Brain (organoid and tissue), 16 donors: ENCODE measurements at places on chromosomes 11 and 22.
A peak's percentile ranks its signal among the peaks of the same experiment; 100 is the strongest.

- DNase-seq = no peak
Measured at GRCh38 chr11:2599561-2600189, 100.1 kb downstream of the KCNQ1OT1 start.

- DNase-seq = peak; percentile 84
Measured at GRCh38 chr11:68328374-68329091, 16.1 kb downstream of the LRP5 start.

DNA sequence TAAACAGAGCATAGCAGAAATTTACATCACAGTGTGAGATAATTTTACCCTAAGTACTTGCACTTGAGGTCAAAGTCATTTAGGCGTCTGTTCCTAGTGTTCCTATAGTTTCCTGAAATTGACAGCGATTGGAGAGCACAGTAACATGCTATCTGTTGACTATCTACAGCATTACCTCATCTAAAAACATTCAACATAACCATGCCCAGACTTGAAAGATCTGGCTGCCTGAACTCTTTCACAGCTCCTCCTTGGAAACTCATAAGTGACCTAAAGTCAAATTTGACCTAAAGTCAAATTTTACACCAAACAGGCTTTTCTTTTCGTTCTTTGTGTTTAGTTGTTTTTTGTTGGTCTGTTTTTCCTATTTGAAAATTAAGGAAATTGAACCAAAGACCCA is 233.8 kb upstream of the UBASH3B start:
- DNase-seq = no peak

- no peak for DNase-seq
Measured at GRCh38 chr11:113269096-113269495, 45.3 kb upstream of the TTC12 start.

- DNase-seq = no peak
Measured at GRCh38 chr11:77636731-77637344, 756 bp downstream of the CLNS1A start.

- DNase-seq = peak; percentile 14
Measured at GRCh38 chr11:111460856-111461255, 51.3 kb downstream of the BTG4 start.

GRCh38 chr11:8715501-8715900 is 32.9 kb downstream of the RPL27A start:
- no peak for DNase-seq

GRCh38 chr22:45475851-45476514 is 26.7 kb upstream of the FBLN1 start:
- DNase-seq = no peak

DNA sequence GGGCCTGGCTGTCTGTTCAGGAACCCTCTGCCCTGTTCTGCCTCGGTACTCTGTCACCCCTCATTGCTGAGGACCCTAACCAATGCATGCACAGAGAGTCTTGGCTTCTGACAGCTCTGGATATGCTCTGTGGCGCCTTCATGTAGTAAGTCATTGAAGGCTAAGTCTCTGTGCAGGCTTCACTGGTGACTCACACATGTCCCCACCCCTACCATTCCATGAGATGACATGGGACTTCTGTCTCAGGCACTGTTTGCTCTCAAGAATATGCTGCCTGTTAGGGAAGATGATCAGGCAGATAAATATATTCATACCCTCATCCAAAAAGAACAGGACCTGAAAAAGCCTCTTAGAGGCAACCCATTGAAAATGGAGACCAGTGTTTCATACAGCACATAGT is 43.6 kb upstream of the HORMAD2 start:
- DNase-seq = no peak

DNA sequence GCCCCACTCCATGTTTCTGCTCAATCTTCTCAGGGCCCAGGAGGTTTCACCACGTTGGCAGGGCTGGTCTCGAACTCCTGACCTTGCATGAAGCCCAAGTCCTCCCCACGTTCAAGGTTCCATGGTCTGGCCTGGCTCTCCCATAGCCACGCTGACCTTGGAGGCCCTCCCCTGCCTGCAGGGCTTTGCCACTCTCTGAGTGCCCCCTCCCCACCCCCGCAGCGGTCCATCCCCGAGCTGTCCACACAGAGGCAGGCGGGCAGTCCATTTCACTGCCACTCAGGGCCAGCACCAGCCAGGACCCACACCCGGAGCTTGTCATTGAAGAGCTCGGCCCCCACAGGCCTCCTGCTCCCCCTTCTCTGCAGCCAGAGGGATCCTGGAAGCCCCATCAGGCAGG is 30.7 kb downstream of the ARHGAP8 start:
- no peak for DNase-seq

- DNase-seq = no peak
Measured at GRCh38 chr11:92685049-92685448, 284.4 kb upstream of the MTNR1B start.

DNA sequence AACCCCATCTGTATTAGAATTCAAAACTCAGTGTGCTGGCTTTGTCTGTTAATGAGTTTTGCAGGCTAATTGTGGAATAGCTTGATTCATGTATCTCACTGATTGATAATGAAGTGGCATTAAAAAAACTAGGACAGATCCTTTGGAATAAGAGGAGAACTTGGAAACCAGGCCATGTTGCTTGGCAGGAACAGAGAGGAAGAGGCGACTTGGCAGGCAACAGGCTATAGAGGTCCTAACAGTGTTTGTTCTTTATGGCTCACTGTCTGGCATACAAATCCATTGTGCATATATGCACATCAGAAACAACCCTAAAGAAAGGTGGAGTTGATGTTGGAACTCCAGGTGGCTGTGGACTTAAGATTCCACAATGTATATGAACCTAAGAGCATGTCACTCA is 17.4 kb upstream of the OR9I1 start:
- DNase-seq = peak; percentile 49

DNA sequence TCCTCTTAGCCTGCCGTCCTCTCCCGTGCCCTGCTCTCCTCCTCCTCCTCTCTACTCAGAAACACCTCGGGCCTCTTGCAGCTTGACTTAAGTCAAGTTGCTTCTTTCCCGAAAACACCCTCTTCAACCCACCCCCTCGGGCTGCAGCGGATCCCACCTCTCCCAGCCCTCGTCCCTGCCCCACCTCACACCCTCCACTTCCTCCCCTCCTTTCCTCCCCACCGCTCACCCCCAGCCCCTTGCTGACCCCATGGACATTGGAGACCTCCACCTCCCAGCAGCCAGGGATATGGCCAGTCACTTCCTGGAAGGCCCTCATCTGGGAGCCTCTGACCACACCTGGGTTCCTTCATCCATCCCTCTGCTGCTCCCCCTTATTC is 8.5 kb upstream of the CYTH4 start:
- no peak for DNase-seq

- DNase-seq = no peak
Measured at GRCh38 chr11:73323464-73323863, 15.4 kb downstream of the ARHGEF17 start.

GRCh38 chr11:132658004-132658403 is 874.3 kb downstream of the OPCML start:
- no peak for DNase-seq

DNA sequence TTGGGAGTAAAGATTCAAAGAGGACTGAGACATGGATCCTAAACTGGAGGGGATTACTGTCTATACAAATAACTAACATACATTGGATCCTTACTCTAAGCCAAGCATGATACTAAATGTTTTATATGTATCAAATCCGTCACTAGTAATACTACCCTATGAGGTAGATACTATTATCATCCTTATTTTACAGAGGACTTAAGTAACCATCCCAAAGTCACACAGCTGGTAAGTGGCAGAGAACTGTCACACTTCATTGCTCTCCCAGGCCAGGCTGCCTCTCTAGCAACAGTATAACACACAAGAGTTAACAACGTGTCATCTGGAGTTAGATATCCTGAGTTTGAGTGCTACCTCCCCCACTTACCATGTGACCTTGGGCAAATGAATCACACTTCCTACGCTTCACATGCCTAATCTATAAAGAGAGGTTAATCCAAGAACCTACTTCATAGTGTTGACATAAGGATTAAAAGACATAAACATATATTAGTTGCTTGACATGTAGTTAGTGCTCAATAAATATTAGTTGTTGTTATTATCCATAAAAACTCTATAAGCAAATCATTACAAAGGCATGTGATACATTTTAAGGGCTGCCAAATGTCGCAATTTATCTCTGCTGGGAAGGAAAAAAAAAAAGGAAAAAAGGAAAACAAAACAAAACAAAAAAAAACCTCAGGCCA is 33.8 kb upstream of the SPON1 start:
- DNase-seq = no peak

DNA sequence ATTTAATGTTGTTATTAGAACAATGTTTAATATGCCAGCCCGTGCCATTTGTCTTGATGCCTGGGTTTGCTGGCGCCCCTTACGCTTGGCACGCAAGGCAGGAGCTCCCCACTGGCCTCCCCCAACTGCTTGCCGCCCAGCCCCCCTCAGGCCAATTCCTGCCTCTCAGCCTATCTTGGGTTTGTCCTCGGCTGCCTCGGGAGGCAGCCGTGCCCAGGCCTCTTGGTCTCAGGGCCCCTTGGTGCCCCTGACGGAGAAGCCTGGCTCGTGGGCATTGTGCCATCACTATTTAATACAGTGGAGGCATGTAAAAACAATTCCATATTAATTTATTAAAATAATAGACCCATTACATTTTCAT is 119.8 kb downstream of the KCNQ1OT1 start:
- no peak for DNase-seq

DNA sequence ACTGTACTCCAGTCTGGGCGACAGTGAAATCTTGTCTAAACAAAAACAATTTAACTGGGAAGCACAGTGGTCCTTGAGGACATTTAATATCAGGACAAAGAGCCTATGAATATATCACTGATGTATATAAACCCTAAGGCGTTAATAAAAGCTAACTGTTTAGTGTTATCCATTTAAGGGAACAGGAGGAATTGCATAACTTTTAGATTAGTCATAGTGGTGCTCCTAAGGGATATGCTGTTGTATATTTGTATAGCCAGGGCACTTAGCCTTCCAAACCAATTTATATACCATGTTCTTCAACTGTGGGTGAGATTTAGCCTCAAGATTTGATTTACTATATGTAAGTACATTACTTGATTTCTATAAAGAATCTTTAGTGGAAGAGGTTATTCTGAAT is 3.0 kb upstream of the CHEK1 start:
- DNase-seq = no peak

DNA sequence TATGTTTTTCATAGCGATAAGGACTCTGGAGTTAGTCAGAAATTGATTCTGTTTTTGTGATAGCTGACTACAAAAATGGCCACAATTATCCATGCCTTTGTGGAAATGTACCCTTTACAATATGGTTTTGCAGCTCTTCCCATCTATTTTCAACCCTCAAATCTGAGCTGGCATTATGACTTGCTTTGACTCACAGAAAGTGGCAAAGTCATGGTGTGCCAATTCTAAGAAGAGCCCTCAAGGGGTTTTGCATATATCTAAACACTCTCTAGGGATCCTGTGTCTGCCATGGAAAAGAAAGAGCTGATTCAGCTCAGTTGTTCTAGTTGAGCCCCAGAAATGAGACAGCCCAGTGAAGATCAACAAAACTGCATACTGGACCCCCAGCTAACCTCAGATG is 390.5 kb upstream of the RAG2 start:
- DNase-seq = peak; percentile 78

DNA sequence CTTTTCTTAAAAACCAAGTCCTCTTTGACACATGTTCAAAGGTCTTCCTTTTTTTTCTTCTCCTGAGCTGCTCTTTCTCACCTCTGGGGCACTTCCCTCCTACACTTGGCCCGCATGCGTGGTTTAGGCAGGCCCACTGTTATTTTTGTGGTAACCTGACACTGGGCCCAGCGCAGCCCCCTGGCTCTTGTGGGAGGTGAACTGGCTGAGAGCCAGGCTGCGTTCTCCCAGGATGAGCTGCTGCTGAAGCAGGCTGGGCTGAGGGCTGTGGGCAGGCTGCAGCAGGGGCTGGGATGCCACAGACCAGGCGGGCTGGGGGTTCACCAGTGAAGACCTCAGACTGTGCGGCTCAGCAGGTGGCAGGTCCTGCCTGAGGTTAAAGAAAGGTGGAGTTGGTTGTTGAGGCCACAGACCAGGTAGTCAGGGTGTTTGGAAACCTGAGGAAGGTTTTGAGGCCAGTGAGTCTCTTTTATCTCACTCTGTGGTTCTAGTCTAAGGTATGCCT is 72.4 kb downstream of the TEAD1 start:
- DNase-seq = peak; percentile 65

- no peak for DNase-seq
Measured at GRCh38 chr11:96263238-96263763, 79.7 kb downstream of the MAML2 start.
